ENCODE measurements at places on chromosomes 11 and 22.

- DNase-seq = no peak
Measured at GRCh38 chr11:116618461-116618860, 154.3 kb downstream of the BUD13 start.

GRCh38 chr11:117166491-117166890 is 12.1 kb upstream of the SIDT2 start:
- no peak for DNase-seq

DNA sequence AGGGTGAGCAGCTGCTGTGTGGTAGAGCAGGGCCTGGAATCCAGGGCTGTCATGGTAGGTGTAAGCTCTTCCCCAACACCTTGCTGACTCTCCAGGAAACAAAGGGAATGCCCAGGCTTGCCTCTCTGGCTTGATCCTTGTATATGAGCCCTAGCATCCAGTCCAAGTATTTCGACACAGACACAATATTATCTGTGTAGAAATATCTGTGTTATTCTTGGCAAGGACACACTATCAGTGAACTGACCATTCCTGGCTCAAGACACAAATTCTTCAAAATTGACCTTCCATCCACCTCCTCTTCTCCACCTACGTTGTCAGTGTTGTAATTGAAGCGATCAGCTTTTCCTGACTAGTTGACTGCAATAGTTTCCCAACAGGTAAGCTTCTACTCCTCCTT is 312.0 kb upstream of the NARS2 start:
- DNase-seq = no peak

DNA sequence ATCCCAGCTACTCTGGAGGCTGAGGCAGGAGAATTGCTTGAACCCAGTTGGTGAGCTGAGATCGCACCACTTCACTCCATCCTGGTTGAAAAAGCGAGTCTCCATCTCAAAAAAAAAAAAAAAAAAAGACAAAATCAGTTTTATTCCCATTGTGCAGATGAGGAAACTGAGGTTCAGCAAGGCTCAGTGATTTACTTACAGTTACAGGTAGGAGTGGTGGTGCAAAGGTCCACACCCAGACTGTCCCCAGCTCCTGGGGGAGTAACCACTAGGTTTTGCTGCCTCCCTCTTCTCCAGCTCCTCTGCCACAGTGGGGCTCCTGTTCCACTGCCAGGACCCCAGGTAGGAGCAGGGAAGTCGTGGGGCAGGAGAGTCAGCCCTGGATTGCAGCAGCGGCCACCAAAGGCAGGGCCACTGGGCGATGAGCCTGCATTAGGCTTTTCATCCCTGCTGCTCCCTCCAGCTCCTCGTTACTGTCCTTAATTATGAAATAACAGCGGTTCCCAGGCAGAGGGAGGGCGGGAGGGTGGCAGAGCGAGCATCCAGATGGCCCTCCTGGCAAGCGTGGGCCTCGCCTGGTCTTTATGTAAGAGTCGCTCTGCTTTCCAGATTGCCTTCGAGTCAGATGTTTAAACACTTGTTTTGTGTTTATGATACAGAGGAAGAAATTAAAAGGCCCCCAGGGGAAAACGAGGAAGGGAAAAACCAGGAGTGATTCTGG is 15.5 kb upstream of the RASD2 start:
- no peak for DNase-seq

DNA sequence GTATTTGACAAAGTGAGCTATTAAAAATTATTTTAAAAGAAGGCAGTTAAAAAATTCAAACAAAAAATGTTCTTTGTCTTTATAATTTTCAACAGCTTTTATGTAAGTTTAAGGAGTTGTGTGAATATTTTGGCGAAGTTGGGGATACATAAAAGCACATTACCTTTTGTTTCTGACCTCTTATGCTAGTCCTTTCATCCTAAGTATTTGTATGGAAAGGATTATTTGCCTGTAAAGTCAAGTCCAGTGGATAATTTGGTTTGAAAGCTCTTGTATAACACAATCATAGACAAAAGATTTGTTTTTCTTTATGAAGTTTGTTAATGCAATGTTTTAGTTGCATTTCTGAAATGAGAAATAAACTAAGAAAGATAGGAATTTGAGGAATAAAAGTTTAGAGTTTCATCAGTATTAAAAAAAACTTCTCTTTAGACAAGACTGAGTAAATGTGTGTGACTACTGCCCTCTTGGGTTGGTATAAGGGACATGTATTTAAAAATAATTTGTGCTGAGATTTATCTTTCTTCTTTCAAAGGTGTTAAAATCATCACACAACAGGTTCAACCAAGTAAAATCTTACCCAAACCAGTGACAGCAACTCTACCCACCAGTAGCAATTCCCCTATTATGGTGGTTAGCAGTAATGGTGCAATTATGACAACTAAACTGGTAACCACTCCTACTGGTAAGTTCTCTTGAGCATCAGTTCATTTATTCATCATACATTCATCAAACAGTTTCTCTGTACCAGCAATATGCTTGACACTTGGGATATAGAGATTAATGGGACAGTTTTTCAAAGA is 68.2 kb downstream of the EMSY start:
- DNase-seq = no peak

- no peak for DNase-seq
Measured at GRCh38 chr11:114215871-114216795, 80.1 kb upstream of the NNMT start.

Measured in HL-60 (cell line).